ENCODE measurements at places on chromosomes 2 and 18.

GRCh38 chr2:25131567-25132298 lies 36.6 kb downstream of the POMC start:
- no peak for DNase-seq

- no peak for DNase-seq
Measured at GRCh38 chr2:12721566-12722446, 5.1 kb downstream of the TRIB2 start.

DNA sequence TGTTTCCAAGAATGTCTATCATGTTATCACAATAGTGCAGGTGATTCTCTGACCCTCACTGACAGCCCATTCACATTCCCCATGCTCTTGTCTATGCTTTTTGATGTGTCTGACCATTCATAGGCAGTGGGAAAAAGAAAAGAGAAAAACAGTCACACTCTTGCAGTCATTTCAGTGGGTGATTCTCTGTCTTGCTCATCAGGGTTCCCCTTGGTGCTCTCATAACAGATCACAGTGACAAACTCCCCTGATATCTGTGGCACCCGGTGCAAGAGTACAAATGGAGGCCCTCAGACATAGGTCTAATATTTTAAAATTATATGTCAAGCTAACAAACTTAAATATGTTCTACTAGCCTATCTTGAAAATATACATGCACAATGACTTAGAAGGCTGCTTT lies 72.7 kb upstream of the PPP1CB start:
- DNase-seq = peak; percentile 5

DNA sequence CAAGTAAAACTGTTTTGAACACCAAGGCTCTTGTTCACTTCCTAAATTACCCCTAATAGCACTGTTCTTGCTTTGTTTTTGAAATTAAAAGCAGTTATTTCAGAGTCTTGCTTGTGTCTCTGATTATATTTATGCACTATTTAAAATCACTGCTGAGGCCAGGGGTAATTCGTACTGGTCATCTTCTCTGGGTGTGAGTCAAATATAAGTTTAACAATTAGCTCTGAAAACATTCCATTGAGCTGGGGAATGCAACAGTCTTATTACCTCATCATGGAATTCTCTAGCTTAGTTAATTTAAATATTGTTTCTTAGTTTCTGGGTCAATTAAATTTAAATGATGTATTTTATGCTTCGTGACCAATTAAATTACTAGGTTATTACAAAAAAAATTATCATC lies 135.0 kb downstream of the MEIS1 start:
- no peak for DNase-seq

DNA sequence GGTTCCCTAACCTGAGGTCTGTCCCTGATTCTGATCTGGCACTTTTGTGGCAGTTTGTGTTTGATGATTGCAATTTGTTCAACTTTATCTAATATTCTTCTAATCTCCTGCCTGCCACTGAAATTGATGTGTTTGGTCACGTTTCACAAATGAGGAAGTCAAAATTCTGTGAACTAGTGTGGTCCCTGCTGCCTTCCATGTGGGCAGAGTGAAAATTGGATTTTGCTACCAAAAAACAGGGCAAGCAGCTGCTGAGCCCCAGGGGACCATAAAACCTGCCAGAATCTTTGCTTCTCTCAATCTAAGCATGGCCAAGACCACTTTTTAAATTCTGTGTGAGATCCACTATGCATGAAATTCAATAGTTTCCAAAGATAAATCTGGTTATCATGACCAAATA lies 195.5 kb upstream of the CYRIA start:
- no peak for DNase-seq
